Cardiac fibroblast (primary cell): ENCODE measurements at places on chromosomes 6 and 20.

DNA sequence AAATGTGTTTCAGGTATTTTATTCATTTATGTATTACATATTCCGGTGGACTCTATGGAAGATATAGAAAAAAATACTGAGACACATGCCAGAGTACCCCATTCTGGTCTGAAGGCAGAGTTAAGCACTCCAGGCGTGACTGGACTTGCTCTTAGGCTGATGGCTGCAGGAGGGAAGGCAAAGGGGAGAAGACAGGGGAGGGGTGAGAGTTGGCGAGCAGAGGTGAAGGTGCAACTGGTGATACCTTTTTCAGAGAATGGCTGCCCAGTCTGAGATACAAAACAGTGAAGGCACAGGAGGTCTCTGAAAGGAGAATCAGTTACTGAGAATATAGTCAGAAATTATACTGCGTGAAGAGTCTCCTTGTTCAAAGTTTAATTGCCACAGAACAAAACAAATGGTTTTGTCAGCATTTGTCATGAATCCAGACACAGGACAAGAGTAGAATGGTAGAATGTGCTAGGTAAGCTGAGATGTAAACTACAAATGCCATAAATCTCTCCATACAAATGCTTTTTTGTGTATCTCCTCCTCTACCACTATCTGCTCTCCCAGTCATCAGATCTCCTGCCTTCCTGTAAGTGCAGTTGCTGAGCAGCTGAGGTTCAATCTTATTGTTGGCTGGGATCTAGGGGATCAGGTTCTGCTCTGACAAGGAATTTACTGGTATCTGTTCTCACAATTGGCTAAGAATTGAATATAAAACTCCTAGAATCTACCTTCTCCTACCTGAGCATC, 104.2 kb upstream of the DST start:
- DNase-seq: no peak

GRCh38 chr6:169881976-169882375, 130.6 kb downstream of the ERMARD start:
- no peak for DNase-seq

GRCh38 chr6:42403831-42404230, 47.9 kb downstream of the TRERF1 start:
- DNase-seq: no peak

- no peak for DNase-seq
Measured at GRCh38 chr20:24615353-24615752, 145.9 kb downstream of the SYNDIG1 start.

- DNase-seq: no peak
Measured at GRCh38 chr20:10304471-10305046, 85.9 kb downstream of the SNAP25 start.

DNA sequence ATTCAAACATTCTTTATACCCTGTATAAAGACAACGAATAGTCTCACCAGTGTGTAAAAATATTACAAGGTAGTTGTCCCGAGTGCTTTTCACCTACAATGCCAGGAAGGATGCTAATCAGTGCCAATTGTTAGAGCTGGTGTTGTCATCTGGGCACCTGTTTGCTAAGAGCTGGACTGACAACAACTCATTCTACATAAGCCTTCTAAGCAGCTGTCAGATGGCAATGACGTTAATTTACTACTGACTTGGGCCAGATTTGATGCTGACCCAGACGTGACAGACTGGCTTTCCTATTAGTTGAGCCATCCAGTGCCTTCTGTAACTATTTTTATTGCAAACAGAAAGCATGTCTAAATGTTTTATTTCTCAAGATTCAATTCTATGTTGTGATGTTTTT, 355.2 kb downstream of the ADGRB3 start:
- no peak for DNase-seq

DNA sequence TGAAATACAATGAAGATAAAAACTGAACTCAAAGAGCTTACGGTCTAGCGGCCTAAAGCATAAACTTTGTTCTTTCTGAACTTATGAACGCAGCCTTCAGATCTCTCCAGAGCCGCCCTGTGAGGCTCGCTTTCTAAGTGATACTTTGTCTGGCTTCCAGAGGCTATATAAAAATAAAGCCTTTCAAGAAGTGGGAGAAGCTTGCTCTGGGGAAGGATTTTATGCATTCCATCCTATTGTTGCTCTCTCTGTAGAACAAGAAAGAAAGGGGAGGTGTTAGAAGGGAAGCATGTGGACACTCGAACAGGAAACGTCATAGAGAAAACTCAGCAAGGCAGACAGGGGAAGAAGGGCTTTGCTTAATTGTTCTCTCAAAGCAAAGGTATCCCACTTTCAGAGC, 77.0 kb downstream of the TBX18 start:
- peak; percentile 48 for DNase-seq

DNA sequence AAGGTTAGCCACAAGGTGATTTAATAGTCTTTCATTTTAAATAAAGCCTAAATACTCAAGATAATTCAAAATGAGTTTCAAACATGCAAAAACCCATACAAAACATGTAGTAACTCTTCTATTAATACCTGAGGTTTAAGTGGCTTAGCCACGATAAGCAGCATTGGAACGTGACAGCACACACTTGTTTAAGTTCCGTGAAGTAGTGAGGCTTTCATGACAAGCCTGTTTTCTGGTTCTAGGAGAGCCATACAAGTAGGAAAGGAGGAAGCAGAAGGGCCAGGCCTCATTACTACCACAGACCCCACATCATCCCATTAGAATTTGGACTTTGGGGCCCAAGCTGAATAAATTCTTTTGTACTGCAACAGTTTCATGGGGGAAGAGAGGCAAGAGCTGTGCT, 54.3 kb upstream of the PRND start:
- DNase-seq: no peak

GRCh38 chr20:4664691-4665360, 56.9 kb upstream of the PRND start:
- DNase-seq: no peak

GRCh38 chr20:288956-289692, 1.4 kb downstream of the C20orf96 start:
- no peak for DNase-seq

DNA sequence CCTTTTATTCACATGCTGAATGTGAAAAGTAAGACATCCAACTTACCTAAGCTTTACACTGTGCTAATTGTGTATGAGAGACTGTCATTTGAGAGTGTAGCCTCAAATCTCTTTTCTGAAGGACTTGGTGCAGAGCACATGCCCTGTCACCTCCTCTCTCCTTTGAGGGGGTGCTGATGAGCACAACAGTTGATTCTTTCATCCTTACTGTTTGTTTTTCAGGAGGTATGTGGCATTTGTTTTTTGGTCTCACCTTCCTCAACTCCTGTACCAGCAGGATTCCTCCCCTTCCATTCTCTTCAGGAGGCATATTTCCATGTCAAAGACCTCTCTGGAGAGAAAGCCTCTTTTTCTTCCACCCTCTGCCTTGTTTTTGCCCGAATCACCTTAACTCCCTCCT, 252.6 kb upstream of the CITED2 start:
- no peak for DNase-seq

DNA sequence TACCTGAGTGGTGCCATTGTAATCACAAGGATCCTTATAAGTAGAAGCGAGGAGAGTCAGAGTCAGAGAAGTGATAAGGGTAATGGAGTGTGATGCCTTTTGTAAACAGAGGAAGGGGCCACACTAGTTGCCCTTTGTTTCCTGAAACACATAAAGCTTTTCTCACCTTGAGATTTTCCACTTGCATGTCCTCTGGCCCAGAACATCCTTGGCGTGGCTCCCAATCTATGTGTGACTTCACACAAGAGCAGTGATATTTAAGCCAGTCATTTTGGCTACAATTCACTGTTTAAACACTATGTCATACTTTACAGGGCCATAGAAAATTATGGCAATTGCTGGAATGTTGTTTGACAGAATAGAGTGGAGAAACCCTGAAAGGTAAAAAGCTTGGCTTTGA, 121.2 kb upstream of the BTN3A2 start:
- no peak for DNase-seq

DNA sequence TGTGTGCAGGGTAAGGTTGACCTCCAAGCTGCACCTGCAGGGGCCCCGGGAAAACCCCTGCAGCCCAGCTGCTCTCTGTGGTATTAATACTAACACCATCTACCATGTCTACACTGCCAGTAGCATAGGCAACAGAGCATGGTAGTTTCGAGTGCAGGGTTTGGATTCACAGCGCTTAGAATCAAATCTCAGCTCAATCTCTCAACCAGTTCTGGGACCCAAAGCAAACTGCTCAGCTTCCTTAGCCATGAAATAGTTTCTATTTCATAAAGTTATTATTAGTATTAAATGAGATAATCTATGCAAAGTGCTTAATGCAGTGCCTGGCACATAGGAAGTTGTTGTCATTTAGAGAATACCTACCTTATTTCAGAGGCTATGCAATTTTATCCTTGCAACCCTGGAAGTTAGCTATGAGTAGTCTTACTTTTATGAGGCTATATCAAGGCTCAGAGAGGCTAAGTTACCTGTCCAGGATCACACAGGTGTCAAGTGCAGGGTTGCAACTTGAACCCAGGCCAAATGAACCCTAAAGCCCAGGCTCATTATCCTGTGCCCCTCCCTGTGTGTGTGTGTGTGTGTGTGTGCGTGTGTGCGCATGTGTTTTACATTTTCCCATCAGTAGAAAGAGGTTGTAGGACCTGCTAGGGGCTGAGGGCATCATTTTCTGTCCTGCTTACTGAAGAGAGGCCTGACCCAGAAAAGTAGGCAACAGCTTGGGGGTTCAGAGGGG, 27.6 kb upstream of the MRPS18A start:
- no peak for DNase-seq

DNA sequence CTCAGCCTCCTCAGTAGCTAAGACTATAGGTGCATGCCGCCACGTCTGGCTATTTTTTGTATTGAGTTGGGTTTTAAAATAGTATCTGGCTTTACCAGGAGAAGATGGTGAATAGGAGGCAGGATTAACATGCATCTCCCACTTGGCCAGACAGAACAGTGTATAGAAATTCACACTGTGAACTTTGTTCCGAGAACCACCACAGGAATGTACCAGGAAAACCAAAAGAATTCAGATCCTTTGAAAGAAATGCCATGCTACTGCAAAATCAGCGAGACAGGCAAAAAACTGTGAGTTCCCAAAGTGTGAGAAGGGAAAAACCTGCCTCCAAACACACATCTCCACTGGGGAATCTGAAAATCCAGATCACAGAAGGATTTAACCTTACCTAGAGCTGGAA, 327.6 kb downstream of the NKAIN2 start:
- peak; percentile 10 for DNase-seq

GRCh38 chr6:41729624-41730023, 5.8 kb downstream of the TFEB start:
- no peak for DNase-seq

- DNase-seq: no peak
Measured at GRCh38 chr6:38150681-38151296, 331.3 kb downstream of the ZFAND3 start.

DNA sequence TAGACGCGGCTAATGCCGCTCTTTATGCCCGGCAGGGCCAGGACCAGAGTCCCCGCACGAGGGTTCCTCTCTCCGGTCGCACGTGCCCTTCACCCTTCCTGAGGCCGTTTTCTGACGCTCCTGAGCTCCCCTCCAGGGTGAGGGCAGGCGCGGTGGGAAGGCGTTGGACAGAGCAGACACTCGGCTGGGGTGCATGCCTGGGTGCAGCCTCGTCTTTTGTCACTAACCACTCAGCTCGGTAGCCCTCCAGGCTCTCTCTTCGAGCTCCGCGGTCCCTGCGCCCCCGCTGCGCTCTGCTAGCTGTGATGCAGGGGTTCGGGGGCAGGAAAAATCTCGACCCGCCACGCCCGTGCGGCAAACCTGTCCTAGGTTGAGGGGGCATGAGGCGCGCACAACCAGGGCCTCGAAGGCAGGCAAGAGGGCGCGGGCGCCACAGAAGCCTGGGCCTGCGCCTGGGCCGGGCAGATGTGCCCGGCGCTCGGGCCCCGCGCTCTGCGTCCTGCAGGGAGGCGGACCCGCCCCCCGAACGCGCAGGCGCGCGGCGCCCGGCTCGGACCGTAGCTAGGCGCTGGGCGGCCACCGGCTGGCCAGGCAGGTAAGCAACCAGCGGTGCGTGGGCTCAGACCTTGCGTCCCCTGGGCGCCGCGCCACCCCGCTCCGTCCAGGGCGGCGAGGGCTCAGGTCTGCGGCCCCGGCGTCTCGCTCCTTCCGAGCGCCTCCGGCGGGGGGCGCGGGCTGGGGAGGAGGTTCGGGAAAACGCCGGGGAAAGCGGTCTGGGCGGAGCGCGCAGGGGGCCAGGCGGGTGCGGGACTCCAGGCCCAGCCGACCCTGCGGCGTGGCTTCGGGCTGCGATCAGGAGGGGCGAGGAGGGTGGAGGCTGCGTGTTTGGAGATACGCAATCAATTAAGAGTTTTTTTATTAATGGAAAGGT, at the start of gene L3MBTL1:
Gene L3MBTL1 (plus strand): TSS at position 548 of the 931 bp plus-strand sequence. CDS start 5,807 bp downstream, outside the sequence.
- peak; percentile 33 for DNase-seq

- no peak for DNase-seq
Measured at GRCh38 chr20:16007962-16008361, 565.3 kb downstream of the KIF16B start.

- no peak for DNase-seq
Measured at GRCh38 chr6:111677249-111677990, 71.7 kb upstream of the TRAF3IP2 start.
